Stimulated activated CD4-positive, alpha-beta T cell treated with anti-CD3 and anti-CD28 coated beads, TNF-alpha, amount 100 ng/mL, for 48 hours (primary cell): ENCODE measurements at places on chromosomes 4 and X.

GRCh38 chrX:72045141-72045540 lies 86.6 kb downstream of the RTL5 start:
- no peak for DNase-seq

GRCh38 chr4:154642373-154643009 lies 30.0 kb upstream of the FGG start:
- no peak for DNase-seq

GRCh38 chr4:83340692-83341343 lies 6.2 kb upstream of the HPSE start:
- peak; percentile 20 for DNase-seq

- DNase-seq, result no peak
These were observed 1.6 kb downstream of the SLITRK4 start for GRCh38 chrX:143634309-143634662.

DNA sequence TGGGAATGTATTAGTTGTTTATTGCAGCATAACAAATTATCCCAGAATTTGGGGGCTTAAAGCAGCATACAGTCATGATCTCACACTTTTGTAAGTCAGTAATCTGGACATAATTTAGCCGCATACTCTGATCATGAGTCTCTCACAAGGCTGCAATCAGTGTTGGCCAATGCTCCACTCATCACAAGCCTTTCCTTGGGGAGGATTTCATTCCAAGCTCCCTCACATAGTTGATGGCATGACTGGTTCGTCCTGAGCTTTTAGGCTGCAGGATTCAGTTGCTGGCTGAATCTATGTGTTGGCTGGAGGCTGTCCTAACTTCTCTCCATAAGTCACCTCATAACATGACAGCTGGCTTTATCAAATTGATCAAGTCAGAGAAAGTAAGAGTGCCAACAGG lies 1568.6 kb upstream of the PCDH7 start:
- DNase-seq, result no peak

DNA sequence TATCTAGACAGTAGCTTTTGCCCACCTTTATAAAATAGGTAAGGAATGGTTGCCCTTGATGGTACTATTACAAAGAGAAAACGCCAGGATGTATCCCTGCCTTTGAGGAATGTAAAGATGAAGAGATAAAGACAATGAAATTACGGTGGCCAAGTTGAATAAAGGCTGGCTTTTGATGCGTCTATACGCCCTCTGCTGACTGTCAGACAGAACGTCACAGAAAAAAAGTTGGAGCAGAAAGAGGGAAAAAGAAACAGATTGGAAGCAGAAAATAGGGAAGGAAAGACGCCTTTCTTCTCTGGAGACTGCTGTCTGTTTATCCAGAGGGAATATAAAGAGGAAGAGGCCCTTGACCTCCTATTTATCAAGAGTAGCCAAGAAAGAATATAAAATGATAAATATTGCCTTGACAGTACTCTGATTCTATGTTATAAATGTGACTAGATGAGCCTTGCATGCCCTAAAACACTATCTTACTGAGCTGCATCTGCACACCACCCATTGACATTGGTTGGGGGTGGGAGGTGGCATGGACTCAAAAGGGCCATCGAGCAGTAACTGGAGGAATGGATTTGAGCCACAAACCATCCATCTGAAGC lies 30.6 kb downstream of the PCDH19 start:
- DNase-seq, result no peak

- no peak for DNase-seq
These were observed 2.9 kb upstream of the FAT1 start for GRCh38 chr4:186726426-186727168.

DNA sequence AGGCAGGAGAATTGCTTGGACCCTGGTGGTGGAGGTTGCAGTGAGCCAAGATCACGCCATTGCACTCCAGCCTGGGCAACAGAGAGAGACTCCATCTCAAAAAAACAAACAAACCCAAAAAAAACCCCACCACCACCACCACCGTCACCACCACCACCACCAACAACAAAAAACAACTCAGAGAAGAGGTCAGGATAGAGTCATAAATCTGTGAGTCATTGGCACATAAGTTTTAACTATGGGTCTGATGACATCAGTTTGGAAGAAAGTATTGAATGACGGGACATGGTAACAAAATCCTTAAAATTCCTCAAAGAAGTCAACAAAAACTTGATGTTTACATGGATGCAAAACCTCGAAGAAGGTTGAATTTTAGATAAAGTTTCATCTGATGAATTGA lies 288.0 kb upstream of the SFRP2 start:
- no peak for DNase-seq

GRCh38 chr4:85953651-85954018 lies 406.2 kb downstream of the MAPK10 start:
- no peak for DNase-seq

- DNase-seq, result no peak
These were observed 538.2 kb downstream of the GLUD2 start for GRCh38 chrX:121585626-121586025.

DNA sequence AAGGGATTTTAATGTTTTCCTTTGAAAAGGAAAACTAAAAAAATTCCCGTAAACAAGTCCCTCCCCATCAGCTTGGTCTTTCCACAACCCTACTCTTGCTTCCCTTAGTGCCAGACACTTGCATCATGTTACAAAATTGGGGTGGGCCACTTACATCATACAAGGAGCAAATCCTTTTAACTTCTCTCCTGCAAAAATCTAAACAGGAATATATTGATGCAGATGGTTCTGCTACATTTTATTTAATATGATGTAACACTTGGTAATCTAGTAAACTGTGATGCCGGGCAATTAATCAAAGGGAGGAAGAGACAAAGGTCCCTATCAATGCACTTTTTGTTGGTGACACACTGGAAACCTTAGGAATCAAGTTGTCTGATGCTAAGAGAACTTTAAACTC lies 125.3 kb downstream of the UBE2K start:
- DNase-seq, result no peak

- DNase-seq, result no peak
These were observed 1053.0 kb upstream of the IGFBP7 start for GRCh38 chr4:58163156-58163555.

GRCh38 chrX:17679261-17679660 lies 58.0 kb upstream of the SCML1 start:
- no peak for DNase-seq

DNA sequence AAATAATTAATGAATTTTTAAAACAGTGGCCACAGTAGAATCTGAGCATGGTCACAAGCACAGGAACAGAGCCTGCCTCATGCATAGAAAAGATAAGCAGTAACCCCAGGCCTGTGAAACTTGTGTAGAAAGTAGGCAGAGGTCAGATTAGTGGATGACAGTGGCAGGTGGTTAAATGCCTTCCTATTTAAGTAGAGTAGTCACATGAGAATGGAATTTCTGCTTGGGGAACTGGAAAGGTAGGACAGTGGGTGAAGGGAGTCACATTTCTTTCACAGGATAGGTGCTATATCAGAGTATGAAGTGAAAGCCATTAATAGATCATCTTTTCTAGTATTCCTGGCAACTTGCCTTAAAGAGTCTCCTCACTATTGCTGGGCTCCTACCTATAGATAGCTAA lies 34.9 kb upstream of the ASB12 start:
- no peak for DNase-seq
